Mucosa of gallbladder (tissue), 1 donor: ENCODE measurements at places on chromosomes 7 and 10. TPM values are rescaled to one million over a fixed set of nuclear protein-coding genes. Genes with fewer than 3 reads are reported as not detected.

The TRIM73 gene
- 6.0 TPM for total RNA-seq

The ANK3 gene
- 169 TPM for total RNA-seq

The CRHR2 gene
- 0.12 TPM for total RNA-seq

The PNLIP gene
- 5.4 TPM for total RNA-seq

The AMPH gene
- total RNA-seq, result 4.9 TPM

The FRAT1 gene
- total RNA-seq, result 9.4 TPM

The OR13A1 gene
- not detected for total RNA-seq

The VWA2 gene
- 0.75 TPM for total RNA-seq

The CPN1 gene
- total RNA-seq, result not detected

The RADIL gene
- total RNA-seq, result 2.4 TPM

The TMEM213 gene
- 0.12 TPM for total RNA-seq

The SEMA3D gene
- total RNA-seq, result 1.4 TPM

The CARD11 gene
- 35.8 TPM for total RNA-seq

The PNLIPRP1 gene
- total RNA-seq, result 2.1 TPM

The GOLGA7B gene
- total RNA-seq, result 3.3 TPM

The PTEN gene
- 89.9 TPM for total RNA-seq

The SLC18A3 gene
- 0.20 TPM for total RNA-seq

The IFIT3 gene
- 11.1 TPM for total RNA-seq
